Epithelial cell of esophagus (primary cell): ENCODE measurements at places on chromosomes 3 and 15.
A peak's percentile ranks its signal among the peaks of the same experiment; 100 is the strongest.

- DNase-seq: no peak
Observed at GRCh38 chr3:184688251-184688881, 23.5 kb downstream of the MAGEF1 start.

GRCh38 chr3:61505197-61505596 lies 56.2 kb upstream of the PTPRG start:
- no peak for DNase-seq

DNA sequence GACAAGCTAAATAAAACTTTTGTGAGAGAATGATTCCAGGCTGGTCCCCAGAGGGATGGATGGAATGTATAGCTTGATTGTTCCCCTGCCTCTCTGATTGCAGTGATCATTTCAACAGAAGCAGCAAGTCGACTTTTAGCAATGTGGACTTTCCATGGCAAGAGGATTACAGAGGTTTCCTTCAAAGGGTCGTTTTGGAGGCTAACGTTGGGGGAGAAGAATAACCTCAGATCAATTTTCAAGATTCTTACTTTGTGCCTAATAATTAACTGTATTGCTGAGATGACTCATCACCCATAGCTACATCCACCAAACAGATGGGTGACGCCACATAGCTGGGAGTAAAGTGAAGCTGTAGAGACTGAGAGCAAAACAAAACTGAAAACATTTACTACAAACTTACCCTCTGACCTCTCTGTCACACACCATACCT lies 79.9 kb downstream of the GTPBP8 start:
- DNase-seq: peak; percentile 29

GRCh38 chr15:50247819-50248655 lies 17.5 kb downstream of the HDC start:
- DNase-seq: peak; percentile 74

DNA sequence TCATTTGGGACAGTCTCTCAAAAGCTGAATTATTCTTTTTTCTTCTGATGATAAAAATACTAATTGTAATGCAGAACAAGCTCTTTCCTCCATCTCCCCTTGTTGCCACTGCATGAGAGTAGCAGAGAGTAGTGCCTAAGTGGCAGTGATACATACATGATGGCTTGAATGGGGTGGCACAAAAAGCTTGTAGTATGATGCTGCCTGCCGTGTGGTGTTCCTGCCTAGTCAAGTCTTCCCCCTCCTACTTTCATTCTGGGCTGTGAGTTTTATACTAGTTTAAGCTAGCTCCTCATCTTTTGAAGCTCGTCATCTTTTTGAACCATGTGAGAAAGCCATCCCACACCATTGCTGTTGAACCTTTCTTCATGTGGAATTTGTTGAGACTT lies 230.5 kb downstream of the NFKBIZ start:
- DNase-seq: no peak

DNA sequence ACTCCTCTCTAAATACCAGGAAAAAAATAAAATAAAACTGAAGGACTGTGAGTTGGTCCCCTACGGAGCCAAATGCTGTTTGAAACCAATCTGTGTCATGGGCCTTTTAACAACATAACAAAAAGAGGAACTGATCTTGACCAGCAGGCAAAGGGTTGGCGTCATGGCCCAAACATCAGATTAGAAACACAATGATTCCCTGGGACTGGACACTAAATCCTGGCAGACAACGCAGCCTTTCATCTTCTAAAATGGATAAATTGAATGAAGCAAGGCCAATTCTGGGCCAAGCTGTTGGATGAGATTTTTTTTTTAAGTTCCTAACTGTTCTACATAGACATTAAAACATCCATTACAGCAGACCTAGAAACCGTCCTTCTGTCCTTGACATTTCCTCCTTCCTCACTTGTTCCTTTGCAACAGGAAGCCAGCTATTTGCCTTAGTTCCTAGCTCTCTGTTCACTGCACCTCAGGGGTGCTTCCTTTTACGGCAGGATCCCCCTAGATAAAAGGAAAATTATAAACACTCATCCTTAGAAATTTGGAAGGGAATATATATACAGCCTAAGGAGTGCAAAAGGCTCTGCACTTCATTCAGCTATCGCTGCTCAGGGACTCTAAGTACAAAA lies 21.6 kb upstream of the TAFA4 start:
- DNase-seq: no peak

DNA sequence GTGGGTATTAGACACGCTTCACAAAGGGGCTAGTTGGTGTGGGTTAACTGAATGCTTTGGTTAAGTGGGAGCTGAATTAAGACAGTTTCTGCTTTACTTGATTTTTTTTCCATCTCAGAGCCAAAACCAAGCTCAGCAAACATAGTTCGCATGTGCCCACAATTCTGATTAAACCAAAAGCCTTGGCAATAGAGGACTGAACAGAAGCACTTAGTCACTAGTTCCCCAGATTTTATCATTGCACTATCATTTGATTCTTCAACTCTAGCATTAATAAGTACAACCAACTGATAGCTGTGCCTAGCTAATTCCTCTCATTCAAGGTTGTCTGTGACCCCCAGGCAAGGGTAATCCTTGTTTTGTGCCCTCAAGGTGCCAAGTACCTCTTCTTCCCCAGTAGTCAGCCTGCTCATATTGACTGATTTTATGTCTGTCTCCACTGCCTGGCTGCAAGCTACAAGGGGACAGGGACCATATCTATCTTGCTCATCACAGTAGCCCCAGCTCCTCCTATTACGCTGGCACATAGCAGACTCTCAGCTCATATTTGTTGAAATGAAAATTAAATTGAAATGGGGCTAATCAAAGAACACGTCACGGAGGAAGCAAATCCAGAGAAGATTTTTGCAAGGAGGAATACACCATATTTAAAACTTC lies 9.9 kb upstream of the ARHGEF3 start:
- DNase-seq: no peak

DNA sequence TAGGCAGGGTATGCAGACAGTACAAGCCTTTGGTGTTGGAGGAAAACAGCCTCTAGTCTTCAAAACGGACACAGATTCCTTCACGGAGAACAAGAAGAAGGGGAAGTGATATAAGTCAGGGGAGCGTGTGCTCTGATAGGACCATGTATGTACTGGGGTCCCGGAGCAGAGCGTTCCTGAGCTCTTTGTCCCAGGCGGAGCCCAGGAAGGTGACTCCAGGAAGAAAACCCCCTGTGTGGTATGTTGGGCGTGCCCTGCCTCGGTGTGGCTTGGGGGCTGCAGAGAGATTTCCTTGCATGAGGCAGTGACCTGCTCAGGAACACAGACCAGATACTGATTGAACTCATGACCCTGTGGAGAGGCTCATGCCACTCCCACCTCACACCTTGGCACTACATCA lies 21.7 kb downstream of the MELTF start:
- no peak for DNase-seq

DNA sequence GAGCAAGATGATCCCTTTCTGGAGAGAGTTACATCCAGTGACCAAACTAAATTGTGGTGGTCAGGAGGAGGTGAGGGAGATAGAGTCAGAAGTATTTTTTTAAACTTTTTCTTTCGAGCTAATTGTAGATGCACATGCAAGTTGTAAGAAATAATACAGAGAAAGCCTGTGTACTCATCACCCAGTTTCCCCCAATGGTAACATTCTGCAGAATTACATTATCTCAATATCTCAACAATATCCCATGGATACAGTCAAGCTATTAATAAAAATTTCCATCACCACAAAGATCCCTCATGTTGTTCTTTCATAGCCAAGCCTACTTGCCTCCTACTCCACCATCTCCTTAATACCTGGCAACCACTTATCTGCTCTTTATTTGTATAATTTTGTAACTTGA lies 3.3 kb upstream of the TMEM45A start:
- no peak for DNase-seq

DNA sequence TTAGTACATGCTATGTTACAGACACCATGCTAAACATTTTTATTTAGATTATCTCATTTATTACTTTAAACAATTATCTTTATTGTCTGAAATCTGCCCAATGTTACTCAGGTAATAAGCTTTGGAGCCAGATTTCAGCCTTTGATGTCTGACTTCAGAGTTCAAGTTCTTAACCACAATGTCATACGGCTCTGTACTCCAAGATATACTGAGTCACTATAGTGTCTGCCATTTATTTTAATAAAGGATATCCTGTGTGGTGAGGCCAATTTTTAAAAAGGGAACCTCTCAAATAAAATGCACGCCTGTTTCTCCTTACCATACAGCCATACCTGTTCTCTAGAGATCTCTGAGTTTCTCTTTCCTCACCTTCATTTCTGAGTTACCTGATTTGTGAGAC lies 193.1 kb downstream of the EPHA3 start:
- DNase-seq: peak; percentile 5

DNA sequence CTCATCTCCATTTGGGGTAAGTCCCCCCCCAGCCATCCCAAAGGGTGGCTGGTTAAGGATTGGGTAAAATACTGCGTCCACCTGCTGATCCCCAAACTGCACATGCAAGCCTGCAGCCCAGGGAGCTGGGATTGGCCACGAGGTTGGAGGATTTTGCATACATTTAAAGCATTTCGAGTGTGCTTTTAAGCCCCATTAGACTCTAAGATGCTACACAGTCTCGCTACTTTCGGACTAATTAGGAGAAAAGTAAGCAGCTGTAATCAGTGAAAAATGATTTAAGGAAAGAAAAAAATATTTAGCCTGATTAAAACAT lies 23.9 kb downstream of the SLC6A6 start:
- DNase-seq: no peak

GRCh38 chr3:124639406-124640237 lies 90.6 kb upstream of the UMPS start:
- no peak for DNase-seq
